Stimulated activated CD8-positive, alpha-beta memory T cell treated with anti-CD3 and anti-CD28 coated beads, Interleukin-4, amount 100 ng/mL, for 4 hours (primary cell): ENCODE measurements at places on chromosomes 5 and 9.

GRCh38 chr9:99336531-99336930 lies 114.4 kb downstream of the SEC61B start:
- DNase-seq: no peak

GRCh38 chr5:14513266-14513665 lies 68.3 kb upstream of the OTULINL start:
- no peak for DNase-seq

DNA sequence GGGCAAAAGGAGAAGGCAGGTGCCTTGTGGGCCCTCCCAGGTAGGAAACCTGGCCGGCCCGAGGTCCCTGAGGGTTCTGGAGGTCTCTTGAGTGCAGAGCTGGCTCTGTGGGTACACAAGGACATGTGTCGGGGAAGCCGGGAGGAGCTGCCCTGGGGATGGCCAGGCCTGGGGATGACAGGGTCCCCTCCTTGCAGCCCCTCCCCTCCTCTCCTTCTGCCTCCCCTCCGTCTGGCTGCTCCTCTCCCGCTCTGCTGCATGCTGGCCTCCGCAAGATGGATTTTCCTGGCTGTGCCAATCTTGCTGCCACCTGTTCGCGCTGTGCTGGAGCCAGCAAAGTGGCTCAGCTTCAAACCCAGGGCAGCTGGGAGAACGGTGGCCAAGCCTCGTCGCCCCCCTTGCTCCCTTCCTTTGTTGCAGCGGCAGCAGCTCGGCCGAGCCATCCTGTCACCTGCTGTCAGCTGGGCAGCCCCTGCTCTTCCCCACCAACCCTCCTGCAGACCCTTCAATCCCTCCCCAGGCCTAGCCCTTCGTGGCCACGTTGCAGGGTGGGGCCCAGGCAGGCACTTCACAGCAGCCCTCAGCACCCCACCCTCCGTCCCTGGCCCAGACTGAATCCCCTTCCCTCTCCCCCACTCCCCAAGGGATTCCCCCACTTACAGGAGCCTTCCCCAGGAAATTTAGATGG lies 17.6 kb upstream of the UNC5A start:
- DNase-seq: no peak

GRCh38 chr9:85884256-85884655 lies 56.7 kb upstream of the NAA35 start:
- DNase-seq: no peak

- DNase-seq: no peak
Observed at GRCh38 chr5:72093217-72093616, 14.1 kb upstream of the MAP1B start.

GRCh38 chr9:79264041-79264440 lies 307.7 kb upstream of the TLE4 start:
- DNase-seq: no peak

- no peak for DNase-seq
Observed at GRCh38 chr9:126536131-126536530, 77.6 kb upstream of the LMX1B start.

DNA sequence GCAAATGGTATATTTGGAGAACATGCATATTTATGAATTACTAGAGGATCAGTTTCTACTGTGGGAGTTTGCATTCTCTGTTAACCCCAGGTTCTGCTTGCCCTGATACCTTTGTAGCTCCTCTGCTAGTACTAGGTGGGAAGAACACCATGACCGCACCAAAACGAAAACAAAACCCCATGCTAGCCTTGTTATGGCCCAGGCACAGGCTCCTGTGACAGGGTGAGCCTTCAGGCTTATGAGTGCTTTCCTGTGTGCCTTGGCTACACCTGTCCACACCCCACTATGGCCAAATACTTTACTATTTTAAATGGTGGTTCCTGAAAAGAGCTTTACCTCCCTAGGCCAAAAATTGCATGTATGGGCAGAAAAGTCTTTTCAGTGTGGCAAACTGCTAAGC lies 94.8 kb downstream of the PPIC start:
- DNase-seq: no peak

DNA sequence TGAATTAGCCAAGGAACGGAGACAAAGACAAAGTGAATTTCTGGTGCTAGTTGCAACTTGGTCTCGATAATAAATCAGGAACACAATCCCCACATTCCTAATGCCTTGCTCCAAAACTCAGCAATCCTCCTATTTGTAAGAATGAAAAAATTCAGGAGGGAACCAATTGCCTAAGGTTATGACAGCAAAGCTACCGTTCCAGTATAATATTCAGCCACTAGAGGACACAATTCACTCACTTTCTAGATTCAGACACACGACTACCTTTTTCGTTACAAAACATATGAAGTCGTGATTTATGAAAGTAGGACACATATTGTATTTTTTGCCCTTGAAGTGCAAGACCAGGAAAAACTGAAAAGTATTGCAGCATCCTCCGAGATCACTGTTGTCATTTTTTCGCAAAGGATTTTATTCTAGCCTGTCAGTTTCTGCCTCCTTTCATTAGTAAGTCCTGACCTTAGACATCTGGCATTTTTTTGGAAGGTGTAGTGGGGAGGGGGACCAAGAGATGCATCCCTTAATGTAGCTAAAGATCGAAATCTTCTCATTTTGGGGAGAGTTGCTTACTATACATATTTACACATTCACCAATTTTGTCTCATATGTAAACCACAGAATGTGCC lies 133.1 kb downstream of the DOCK8 start:
- no peak for DNase-seq

GRCh38 chr9:136024696-136025316 lies 63.6 kb upstream of the UBAC1 start:
- no peak for DNase-seq

- no peak for DNase-seq
Observed at GRCh38 chr9:107592424-107592823, 102.9 kb upstream of the KLF4 start.

- no peak for DNase-seq
Observed at GRCh38 chr5:178120607-178121357, 7.5 kb downstream of the N4BP3 start.

GRCh38 chr9:99197124-99197630 lies 24.6 kb downstream of the ALG2 start:
- DNase-seq: no peak

DNA sequence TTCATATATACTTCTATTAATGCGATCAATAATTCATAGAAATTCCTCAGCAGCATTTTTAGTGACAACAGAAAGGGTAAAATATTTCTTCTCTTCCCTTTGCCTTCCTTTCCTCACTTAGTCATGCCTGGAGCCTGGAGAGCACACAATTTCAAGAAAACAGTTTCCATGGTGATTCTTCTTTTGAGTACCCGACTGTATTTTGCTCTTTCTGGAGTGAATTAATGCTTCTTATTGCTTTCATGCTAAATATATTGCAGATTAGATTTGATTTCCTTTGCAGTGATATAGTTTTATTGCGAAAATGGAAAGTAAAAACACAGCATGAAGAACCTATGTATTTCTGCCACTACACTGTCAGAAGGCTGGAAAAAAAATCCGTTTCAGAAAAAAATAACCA lies 153.5 kb downstream of the PPP2R2B start:
- DNase-seq: no peak

GRCh38 chr5:40831346-40832210 lies 3.4 kb downstream of the RPL37 start:
- DNase-seq: no peak

- DNase-seq: no peak
Observed at GRCh38 chr5:11792621-11793020, 111.6 kb downstream of the CTNND2 start.

- no peak for DNase-seq
Observed at GRCh38 chr5:35061211-35061770, 13.5 kb upstream of the AGXT2 start.

GRCh38 chr5:173463207-173463606 lies 135.0 kb upstream of the STC2 start:
- DNase-seq: no peak

DNA sequence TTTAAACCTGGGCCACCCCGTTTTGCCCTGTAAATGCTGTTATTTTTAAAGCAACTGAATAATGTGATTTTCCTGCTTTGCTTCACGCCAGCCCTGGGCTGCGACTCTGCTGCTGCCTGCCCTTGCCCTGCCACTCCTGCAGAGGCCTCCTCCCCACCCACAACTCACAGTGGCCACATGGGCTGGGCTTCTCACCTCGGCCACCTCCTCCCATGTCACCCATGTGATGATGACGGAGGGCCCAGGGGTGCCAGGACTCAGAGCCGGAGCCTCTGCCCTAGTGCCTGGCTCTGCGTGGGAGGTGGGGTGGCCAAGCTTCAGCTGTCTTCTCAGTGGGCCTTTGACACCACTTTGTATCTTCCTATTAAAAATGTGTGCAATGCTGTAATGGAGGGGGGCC lies 48.1 kb upstream of the NKD2 start:
- no peak for DNase-seq

DNA sequence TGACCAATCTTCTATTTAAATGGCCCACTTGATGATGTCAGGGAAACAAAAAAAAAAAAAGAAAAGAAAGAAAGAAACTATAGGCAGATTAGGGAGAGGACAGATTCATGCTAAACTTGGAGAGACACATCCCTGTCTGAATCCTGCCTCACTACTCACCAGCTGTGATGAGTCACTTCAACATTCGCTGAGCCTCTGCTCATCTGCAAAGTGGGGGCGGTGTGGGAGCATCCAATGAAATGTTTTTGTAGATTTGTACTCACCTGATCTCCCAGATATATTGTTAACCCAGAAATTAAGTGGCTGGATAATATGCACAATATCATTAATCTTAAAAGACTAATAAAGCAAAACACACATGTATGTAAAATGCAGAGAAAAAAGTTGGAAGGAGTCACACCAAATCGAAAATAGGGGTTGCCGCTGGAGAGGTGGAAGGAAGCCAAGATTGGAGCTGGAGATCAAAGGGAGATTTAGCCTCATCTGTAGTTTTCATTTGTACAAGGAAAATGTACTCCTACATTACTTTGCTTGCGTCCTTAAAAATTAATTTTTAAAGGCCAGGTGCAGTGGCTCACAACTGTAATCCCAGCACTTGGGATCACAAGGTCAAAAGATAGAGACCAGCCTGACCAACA lies 17.0 kb upstream of the ERGIC1 start:
- DNase-seq: no peak

- no peak for DNase-seq
Observed at GRCh38 chr5:72015103-72015548, 92.1 kb upstream of the MAP1B start.

GRCh38 chr5:119945691-119946090 lies 316.3 kb downstream of the FAM170A start:
- no peak for DNase-seq

- no peak for DNase-seq
Observed at GRCh38 chr9:124381170-124381945, 33.9 kb downstream of the PSMB7 start.

- DNase-seq: no peak
Observed at GRCh38 chr5:32360906-32361305, 48.2 kb upstream of the MTMR12 start.

GRCh38 chr5:107669096-107670031 lies 1.4 kb downstream of the EFNA5 start:
- DNase-seq: no peak

DNA sequence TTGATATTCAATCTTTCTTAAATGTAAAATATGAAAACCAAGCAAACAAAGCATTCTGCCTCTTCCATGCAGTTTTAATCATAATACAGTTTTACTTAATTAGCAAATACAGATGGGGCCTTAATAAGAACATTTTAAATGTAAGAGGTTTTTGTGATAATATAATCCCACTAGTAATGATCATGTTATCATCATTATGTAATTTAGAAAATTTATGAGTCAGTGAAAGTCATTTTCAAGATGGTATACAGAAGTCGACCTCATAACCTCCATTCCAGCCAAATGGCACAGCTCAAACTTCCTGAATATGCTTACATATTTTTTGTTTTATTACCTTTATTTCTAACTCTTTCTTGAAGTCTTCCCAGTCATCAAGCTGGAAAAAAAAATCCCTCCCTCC lies 102.2 kb upstream of the GNA14 start:
- DNase-seq: no peak

DNA sequence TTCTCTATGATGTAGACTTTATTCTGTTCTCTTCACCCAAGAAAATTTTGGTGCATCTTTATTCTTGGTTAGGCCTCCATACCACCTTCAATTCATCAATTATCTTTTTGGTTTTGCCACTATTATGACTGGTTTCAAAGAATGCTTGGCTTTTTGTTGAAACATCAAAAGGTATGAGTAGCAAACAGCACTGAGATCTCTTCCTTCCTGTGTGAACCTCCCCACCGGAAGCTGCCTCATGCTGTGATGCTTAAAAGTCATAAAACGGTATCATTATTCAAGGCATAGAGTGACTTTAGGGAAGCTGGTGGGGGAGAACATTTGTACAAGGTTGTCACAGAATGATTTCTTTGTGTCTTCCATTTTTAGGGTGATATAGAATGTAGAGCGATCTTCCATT lies 70.6 kb downstream of the IQGAP2 start:
- DNase-seq: peak; percentile 36

DNA sequence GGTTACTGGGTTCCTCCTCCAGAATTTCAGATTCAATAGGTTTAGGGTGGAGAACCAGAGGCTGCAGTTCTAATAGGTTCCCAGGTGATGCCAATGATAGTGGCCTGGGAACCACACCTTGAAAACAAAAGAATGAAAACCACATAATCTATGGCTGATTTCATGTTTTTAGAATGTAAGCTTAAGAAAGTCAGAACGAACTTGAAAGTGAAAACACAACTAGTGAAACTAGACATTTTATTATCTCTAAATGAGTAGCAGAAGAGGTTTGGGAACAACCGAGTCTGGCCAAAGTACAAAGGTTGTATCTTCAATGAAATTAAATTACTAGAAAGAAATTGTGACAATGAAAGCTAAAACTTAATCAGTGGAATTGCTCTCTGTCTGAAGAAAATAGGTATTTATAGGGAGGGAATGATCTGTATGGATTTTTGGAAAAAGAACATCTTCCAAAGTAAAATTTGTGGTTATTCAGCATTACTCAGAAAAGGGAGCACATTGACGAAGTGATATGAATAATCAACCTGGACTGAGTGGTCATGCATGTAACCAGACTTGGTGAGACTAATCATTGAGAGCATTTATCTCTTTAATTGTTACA lies 24.9 kb upstream of the CEP120 start:
- no peak for DNase-seq

GRCh38 chr5:34062419-34062818 lies 19.4 kb upstream of the C1QTNF3 start:
- DNase-seq: no peak

DNA sequence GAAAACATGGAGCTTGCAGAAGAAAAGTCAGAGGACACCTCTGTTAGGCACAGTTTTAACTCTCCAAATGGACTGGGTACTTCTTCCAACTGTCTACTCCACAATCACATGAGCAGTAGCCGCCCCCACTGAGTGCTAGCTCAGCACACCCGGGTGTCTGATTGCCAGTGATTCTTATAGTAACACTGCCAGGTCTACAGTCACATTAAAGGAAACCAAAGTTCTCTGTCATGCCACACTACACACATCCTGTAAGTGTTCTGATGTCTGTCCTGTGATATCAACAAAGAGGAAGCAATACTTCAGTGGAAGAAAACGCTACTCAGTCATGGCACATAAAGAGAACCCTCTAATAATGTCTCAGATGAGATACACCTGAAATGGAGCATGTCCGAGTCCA lies at the start of gene HAVCR2:
Gene HAVCR2, minus strand, starts transcription at position 69 of the 400 bp plus-strand sequence. Its CDS starts 61 bp downstream, at position 8.
- peak; percentile 30 for DNase-seq

GRCh38 chr5:95130941-95131340 lies 154.0 kb downstream of the MCTP1 start:
- no peak for DNase-seq
